Fibroblast of the aortic adventitia (primary cell): ENCODE measurements at places on chromosomes 6 and 20. TPM values are rescaled to one million over a fixed set of nuclear protein-coding genes. Genes with fewer than 3 reads are reported as not detected.

HLA-G gene
- total RNA-seq: not detected in 2 replicates

ZC2HC1B gene
- not detected in 2 replicates for total RNA-seq

TXLNB gene
- total RNA-seq: 0.33 and 0.36 TPM in 2 replicates

COL21A1 gene
- 29.0 and 29.5 TPM in 2 replicates for total RNA-seq

APOM gene
- total RNA-seq: 2.0 TPM in 1 of 2 replicates, not detected in the other

MUC21 gene
- total RNA-seq: not detected in 2 replicates

SKIC2 gene
- 30.7 and 42.8 TPM in 2 replicates for total RNA-seq

GDAP1L1 gene
- 0.18 and 0.90 TPM in 2 replicates for total RNA-seq

HAO1 gene
- total RNA-seq: not detected in 2 replicates

BNIP5 gene
- total RNA-seq: not detected in 2 replicates

HLA-DPB1 gene
- total RNA-seq: 0.27 and 3.8 TPM in 2 replicates

BPIFB1 gene
- not detected in 2 replicates for total RNA-seq

CASS4 gene
- total RNA-seq: 0.09 and 0.49 TPM in 2 replicates

CPNE1 gene
- total RNA-seq: 127 and 154 TPM in 2 replicates

TREML2 gene
- not detected in 2 replicates for total RNA-seq

FLRT3 gene
- 0.54 and 5.9 TPM in 2 replicates for total RNA-seq

LY6G6F gene
- not detected in 2 replicates for total RNA-seq

PLEKHG1 gene
- total RNA-seq: 1.9 and 3.7 TPM in 2 replicates

SLC22A3 gene
- 0.72 and 1.5 TPM in 2 replicates for total RNA-seq

VGLL2 gene
- total RNA-seq: not detected in 2 replicates

WASF1 gene
- 11.7 and 20.1 TPM in 2 replicates for total RNA-seq

ZNF341 gene
- total RNA-seq: 0.90 and 1.5 TPM in 2 replicates

OR2J3 gene
- total RNA-seq: not detected in 2 replicates

ACSS1 gene
- total RNA-seq: 0.99 and 2.5 TPM in 2 replicates

PRRT1 gene
- 0.41 and 0.54 TPM in 2 replicates for total RNA-seq

PDYN gene
- not detected in 2 replicates for total RNA-seq

OTOR gene
- total RNA-seq: not detected in 2 replicates

TCF21 gene
- 2.9 and 5.0 TPM in 2 replicates for total RNA-seq

DDR1 gene
- total RNA-seq: 7.7 and 41.9 TPM in 2 replicates

PCSK2 gene
- not detected in 2 replicates for total RNA-seq

MEP1A gene
- not detected in 2 replicates for total RNA-seq
